Fibroblast of skin of right biceps (primary cell): ENCODE measurements at places on chromosomes 12 and 14.

- no peak for DNase-seq
Observed at GRCh38 chr14:101736071-101736470, 25.4 kb upstream of the PPP2R5C start.

GRCh38 chr14:35766700-35767082 lies 42.4 kb downstream of the RALGAPA1 start:
- no peak for DNase-seq

GRCh38 chr12:132075714-132076553 lies 68.2 kb downstream of the DDX51 start:
- DNase-seq = no peak

GRCh38 chr12:2307550-2307949 lies 254.8 kb downstream of the CACNA1C start:
- no peak for DNase-seq

DNA sequence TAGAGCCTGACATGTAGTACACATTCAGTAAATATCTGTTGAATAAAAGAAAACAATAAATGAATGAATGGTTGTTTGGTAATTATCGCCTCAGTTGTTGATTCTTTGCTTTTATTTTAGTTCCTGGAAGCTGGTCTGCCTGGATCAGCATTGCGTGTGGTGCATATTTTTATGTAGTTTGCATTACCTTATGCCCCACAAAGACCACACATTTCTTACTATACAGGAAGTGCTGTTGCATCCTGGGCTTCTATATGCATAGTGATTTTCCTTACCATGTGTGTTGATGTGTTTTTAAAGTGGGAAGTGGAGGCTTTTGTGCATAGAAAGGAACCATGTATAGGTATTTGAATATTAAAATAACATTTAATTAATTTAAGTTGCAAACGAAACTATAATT lies 43.6 kb downstream of the DYRK2 start:
- no peak for DNase-seq

DNA sequence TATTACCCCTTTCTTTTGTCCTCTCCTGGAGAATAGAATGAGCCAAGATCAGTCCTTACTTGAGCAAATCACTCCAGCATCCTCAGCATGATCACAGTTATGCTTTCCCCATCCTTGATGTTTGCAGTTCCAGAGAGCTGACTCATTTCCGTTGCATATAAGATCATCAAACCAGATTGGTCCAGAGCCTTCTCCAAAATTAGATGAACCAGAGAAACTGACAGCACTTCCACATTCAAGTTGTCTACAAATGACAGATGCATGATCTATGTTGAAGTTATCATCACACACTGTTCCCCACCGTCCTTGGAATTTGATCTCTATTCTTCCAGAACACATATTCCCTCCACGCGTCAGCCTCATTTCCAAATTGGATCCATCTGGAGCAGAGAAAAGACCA lies 4.8 kb downstream of the CD163 start:
- peak; percentile 99 for DNase-seq

GRCh38 chr14:88669346-88669745 lies 106.5 kb downstream of the ZC3H14 start:
- no peak for DNase-seq

DNA sequence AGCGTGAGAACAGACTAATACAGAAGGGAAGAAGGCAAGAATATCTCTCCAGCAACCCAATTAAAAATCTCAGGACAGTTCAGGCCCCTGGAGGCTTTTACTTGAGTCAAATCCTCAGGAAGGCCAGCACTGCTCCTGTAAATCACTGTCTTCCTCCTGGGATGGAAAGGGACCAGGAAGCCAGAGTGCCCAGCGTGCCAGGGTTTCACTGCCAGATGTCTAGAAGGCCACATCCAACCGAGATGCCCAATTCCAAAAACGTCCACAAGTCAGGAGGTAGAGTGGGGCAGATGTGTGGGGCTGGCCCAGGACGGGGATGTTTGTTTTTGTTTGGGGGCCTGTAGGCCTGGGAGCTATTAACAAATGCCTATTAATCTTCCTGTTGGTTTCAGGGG lies 332.0 kb downstream of the MED13L start:
- DNase-seq = no peak

DNA sequence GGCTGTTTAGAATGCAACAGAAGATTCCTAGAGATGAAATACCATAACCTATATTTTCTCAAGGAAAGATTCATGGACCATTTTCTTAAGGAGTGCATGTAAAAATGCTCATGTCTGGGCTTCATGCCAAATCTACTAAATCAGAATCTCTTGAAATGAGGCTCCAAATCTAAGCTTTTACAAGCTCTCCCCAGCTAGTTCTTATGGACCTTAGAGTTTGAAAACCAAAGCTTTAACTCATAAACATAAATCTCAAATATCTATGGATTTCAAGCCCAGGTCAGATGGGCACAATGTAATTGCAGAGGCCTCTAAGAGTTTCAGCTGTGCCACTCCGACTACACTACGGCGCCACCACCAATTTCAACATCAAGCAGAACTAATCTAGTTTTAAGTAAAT lies 117.3 kb upstream of the CAND1 start:
- DNase-seq = no peak

DNA sequence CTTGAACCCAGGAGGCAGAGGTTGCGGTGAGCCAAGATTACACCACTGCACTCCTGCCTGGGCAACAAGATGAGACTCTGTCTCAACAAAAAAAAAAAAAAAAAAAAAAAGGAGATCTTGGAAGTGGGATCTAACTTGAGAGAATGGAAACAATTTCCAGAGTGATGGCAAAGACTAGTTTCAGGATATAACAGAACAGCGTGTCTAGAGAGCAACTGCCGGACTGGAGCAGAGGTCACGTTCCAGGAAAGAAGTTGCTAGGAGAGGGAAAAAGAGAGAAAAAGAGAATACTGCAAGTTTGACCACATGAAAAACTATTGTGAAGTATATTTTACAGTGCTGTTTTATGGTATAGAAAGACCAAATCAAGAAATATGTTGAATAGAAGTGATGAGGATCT lies 118.0 kb downstream of the MON2 start:
- no peak for DNase-seq

GRCh38 chr12:79307340-79307739 lies 383.4 kb downstream of the PAWR start:
- DNase-seq = no peak

DNA sequence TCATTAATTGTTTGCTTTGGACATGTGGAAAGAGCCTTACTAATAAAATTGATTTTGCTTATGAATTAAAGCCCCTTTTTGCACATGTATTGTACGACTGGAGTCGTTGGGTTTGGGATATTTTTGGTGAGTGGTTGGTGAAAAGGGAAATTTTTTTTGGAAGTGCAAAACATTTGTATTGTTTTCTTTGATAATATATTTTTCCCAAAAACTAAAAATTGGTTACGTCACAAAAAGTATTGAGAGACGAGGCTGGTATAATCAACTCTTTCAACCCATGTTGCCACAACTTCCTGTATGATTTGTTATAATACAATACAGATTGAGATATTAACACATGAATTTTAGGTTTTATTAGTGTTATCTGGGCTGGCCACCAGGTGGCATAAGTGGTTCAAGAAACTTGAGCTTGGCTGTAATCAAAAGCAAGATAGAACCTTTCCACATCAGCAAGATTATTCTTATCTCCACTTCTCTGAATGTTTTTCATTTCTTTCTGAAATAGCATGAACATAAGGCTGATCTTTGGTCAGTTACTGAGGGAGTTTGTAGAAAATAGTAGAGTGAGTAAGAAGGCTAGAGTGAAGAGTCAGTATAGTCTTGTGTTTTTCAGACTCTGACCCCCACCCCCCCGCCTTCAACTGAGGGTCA lies 8.7 kb downstream of the NGDN start:
- DNase-seq = peak; percentile 62

- DNase-seq = no peak
Observed at GRCh38 chr12:99983456-99984258, 1.1 kb downstream of the ANKS1B start.
